NCI-H2029 (cell line): ENCODE measurements at places on chromosomes 3 and 15.

DNA sequence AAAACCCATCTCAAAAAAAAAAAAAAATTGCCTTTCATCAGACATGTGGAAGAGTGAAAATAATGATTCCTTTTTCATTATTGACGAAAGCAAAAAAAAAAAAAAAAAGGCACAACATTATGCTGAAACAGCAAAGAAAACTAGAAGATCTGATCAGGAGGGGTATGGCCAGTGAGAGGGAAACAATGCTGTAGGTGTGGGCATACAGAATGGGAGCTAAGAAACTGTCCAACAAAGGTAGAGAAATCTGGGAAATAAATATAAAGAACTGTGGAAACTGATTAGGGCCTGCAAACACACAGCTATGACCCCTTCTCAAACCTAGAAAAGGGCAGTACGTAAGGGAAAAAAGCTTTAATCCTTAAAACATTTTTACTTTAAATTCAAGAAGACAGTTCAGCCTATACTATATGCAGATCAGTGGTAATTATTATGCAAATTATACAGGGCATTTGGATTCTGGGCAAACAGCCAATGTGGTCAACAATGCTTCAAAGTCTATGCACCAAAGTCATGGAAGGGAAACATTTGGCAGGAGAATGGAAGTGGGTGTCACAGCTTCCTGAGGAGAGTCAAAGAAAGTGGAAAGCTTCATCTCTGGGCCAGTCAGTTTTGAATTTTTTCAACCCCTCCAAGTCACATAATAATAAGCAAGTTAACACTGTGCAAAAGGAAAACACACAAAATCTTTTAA, 68.3 kb upstream of the SLC12A8 start:
- peak; percentile 62 for DNase-seq

GRCh38 chr3:72332689-72333088, 515.6 kb downstream of the SHQ1 start:
- DNase-seq, result no peak

DNA sequence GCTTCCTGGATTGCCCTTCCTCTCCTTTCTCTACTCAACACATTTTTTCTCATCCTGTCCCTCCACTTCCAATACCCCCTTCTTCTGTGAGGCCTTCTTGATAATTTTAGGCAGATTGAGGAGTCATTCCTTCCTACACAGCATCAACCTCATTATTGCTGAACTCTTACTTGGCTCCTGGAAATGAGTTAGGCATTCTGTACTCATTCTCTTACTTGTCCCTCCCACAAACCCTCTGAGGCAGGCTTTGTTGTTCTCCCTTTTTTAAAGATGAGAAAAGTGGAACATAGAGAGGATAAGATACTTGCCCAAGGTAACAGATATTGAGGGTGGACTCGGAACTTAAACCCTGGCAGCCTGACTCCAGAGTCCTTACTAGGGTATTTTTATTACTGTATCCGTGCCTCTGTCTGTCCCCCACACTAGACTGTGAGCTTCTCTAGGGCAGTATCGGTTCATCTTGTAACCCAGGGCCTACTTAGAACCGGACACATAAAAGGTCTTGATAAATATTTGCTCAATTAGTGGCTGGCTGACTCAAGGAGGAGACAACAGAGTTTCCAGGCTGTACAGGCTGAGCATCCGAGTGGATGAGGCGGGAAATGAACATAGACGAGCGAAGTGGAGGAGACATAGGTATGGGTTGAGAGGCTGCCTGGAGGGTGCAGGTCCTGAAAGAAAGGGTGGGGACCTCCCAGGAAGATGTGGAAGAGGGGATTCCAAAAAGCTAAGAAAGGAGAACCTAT, 148.7 kb upstream of the ATP2B2 start:
- DNase-seq, result no peak

DNA sequence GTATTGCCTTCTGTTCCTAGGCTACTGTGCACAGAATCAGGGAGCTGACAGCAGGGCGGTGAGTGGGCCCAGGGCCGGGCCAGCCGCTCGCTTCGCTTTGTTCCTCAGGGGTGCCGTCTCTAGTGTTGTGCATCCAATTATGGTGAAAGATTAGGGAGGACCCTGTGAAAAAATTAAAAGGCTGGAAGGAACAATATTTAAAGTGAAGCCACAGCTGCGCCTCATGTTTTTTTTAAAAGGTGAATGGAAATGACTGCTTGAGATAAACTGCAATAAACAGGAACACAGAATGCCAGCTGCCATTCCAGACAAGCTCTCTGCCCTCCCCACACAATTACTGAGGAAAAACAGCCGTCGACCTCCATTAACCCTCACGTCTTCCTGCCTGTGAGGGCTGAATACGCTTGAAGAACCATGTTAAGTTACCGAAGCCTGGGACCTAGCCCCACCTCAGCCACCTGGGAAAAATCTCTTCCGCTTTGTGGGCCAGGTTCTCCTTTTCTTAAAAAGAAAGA, 132.0 kb upstream of the IL12A start:
- DNase-seq, result no peak

- no peak for DNase-seq
These were observed 6.7 kb downstream of the SRP14 start for GRCh38 chr15:40032125-40032839.

DNA sequence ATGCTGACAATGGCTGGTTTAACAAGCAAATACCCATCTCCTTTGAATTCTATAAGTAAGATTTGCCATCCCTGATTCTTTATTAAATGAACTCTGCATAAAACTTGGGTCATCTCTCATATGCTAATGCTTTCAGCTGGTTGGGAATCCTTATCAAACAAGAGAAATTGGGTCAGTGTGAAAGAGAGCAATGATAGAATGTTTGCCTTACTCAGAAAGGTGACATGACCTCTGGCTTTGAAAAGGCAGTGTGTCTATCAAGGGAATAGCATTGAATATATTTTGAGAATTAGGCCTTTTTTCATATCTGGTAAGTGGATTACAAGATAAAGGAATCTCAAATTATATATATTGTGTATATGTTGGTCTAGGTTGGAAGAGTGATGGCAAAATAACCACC, 8.7 kb upstream of the SLC7A14 start:
- DNase-seq, result no peak

- no peak for DNase-seq
These were observed 122.9 kb upstream of the PTPRG start for GRCh38 chr3:61438253-61439121.

DNA sequence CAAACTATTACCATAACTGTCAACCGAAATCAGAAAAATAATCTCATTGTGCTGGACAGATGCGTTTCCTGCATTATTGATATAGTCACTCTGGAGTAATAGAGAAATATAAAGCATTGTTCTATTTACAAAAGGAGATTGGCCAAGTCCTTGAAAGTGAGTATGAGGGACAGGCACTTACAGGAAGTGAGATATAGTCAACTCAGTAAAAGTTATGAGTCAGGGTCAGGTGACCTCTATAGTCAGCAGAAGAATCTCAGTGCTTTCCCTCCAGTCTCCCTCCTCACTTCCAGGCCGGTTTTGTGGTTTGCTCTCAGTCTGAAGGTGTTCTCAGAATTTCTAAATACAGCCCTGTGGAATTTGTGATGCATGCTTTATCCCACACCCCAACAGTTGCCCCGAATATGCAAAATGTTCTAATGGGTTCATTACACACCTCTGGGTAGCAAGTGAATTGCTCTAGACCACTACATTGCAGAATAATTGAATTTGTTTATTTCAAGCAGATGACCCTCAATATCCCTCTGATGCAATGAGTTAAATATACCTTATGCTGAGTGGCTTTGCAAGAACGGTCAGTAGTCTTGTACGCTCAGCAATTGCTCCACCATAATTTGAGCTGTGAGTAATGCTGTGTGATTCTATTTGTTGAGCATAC, 787.7 kb downstream of the MCTP2 start:
- DNase-seq, result no peak

DNA sequence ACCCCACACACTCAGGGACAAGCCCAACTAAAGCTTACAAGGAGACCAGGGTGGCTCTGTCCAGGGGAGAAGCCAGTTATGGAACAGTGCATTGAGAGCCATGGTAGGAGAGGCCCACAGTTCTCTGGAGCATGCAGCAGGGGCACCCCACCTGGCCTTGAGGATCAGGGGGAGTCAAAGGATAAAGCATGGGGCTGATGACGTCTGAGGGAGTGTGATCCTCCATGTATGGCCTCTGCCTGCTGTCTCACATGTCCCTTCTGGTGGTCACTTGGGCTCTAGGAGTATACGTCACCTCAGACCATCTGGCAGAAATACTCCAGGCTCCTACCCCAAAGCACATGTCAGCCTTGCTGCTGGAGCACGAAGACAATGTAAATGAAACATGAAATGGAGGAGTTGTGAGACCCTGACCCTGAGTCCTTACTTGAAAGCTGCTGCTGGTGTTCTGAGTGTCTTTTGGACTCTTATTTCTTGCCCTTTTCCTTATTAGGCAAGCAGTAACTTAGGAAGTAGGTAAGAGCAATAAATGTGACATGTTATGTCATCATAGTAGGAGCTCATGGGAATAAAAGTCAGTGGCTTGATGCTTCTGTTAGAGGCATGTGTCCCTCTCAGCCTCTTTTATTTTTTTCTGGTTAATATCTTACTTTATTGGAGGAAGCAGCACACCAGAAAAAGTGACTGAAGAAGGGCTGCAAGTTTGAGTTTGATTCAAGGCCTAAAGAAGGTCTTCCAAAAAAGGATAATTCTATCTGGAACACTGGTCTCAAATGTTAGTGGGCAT, 15.5 kb downstream of the SRPRB start:
- no peak for DNase-seq

DNA sequence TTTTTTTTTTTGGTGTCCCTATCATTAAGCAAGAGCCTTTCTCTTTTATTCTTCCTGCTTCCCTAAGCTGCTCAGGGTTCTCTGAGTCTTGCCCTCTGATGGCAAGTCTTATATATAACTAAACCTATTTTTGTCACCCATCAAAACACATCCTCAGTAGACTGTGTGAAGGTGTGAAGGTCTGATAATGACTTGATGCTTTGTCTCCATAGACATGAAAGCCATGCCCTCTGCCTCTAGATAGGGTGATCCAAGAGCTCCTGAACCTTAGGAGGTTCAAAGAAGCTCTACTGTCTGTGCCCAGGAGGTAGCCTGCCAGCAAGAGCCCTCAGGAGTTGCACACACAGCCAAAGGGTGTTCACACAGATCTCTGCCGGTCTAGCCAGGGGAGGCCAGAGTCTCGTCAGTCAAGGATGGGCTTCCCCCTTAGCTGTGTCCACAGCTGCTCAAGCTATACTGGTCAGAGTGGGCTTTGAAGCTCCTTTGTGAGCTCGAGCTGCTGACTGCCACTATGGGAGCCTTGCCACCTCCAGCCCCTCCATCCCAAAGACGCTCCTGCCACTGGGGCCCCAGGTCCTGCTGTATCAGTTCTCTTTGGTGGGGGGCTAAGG, 13.1 kb upstream of the SNX22 start:
- DNase-seq, result no peak

DNA sequence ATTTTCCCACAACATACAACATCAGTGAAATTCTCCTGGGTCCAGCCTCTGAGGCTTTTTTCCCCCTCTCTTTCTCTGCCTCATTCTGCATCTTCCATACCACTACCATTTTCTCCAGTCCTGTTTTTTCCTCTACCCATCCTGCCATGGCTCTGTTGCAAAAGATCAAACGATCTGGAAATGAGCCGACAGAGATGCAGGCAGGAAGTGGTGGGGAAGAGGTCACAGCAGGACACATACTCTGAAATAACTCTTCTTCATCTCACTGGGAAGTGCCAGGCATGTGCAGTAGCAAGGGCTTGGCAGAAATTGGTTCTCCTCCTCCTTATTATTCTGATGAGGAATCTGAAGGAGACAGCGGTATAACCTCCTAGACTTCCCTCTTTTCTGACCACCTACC, 114.3 kb downstream of the CORO2B start:
- DNase-seq, result no peak

GRCh38 chr15:64000183-64000951, 45.9 kb downstream of the DAPK2 start:
- DNase-seq, result no peak

DNA sequence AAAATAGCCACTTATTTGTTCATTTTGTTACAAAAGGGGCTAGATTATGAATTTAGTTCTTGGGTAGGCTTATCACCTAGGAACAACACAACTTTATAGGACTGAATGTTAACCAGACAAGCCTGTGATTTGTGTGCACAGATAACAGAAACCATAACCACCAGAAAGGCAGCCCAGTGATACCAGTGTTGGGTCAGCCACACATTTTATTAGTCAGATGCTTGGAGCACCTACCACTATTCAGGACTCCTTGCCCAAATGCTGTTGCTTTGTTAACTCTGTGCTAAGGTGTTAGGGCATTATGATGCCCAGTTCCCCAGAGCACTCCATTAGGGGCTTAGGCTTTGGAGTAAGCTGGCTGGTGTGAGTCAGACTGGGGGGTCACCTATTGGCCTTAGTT, 22.5 kb downstream of the PLCL2 start:
- DNase-seq, result no peak

- DNase-seq, result peak; percentile 13
These were observed 161.0 kb upstream of the HES1 start for GRCh38 chr3:193974671-193975535.

DNA sequence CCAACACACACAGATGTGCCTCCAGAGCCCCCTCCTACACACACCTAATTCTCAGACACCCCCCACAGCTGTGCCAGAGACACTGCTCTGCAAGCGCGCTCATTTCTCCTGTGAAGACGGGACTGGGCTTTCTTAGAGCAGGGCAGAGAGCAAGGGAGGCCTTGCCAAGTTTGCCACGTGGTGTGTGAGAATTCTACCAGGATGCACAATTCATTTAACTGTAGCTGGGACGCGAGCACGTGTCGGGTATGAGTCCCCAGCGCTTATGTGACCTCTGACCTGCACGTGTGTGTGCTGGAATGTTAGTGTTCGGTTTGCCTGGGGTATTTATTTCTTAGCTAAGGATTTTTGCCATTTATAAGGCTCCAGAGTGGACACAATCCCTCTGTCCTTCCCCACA, 37.0 kb downstream of the FEM1B start:
- no peak for DNase-seq

GRCh38 chr15:37638116-37638515, 296.3 kb upstream of the TMCO5A start:
- no peak for DNase-seq

DNA sequence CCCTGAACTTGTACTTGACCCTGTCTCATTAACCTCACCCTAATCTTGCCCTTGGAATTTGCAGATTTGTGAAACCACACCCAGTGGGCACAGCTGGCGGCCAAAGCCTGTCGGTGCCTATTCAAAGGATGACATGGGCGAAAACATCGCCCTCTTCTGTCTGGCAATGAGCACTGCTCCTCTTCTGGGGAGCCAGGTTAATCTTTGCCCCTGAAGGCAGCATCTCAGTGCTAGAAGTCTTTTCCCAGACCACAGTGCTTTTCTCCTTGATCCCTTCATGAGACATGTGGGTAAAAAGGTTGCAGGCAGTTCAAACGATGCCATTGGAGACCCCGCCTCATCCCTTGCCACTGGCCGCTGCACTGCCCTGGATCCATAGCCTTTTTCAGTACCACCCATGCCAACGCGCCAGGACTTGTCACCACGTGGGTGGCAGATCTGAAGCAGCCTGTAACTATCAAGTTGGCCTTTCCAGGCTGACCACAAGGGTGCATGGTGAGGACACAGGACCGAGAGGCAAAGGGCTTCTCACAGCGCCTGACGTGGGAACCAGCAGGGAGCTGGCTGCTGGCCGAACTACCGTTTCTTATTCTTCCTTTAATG, 6.5 kb upstream of the DNASE1L3 start:
- DNase-seq, result peak; percentile 17
